Kasumi-1 (cell line): ENCODE measurements at places on chromosomes 2 and 18.

GRCh38 chr2:38045811-38046210, 30.1 kb downstream of the CYP1B1 start:
- DNase-seq, result no peak

DNA sequence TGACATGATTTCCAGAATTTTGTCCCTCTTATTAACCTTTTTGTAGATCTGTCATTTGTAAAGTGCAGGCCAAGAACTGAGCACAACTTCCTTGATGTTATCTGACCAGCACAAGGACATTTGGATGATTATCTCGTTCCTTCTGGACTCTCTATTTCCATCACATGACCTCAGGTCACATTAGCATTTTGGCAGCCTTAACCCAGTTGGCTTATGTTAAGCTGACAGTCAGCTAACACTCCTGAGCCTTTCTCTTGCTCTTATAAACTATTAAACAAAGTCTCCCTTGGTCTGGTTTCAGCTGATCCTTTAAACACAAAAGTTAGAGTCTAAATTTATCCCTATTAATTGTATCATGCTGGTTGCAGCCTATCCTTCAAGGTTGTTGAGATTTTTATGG, 167.2 kb upstream of the RBBP8 start:
- DNase-seq, result no peak

DNA sequence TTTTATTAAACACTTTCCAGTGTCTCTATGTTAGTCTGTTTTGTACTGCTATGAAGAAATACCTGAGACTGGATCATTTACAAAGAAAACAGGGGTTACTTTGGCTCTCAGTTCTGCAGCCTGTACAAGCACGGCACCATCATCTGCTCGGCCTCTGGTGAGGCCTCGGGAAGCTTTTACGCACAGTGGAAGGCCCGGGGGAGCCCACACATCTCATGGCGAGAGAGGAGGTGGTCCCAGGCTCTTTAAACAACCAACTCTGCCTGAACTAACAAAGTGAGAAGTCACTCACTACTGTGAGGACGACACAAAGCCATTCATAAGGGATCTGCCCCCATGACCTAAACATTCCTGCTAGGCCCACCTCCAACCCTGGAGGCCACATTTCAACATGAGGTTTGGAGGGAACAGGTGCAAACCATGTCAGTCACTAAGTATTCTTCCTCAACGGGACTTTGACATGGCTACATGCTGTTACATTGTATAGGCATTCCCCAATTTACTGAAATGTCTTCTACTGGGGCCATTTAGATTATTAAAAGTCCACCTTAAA, 26.1 kb downstream of the CYB5A start:
- DNase-seq, result no peak

DNA sequence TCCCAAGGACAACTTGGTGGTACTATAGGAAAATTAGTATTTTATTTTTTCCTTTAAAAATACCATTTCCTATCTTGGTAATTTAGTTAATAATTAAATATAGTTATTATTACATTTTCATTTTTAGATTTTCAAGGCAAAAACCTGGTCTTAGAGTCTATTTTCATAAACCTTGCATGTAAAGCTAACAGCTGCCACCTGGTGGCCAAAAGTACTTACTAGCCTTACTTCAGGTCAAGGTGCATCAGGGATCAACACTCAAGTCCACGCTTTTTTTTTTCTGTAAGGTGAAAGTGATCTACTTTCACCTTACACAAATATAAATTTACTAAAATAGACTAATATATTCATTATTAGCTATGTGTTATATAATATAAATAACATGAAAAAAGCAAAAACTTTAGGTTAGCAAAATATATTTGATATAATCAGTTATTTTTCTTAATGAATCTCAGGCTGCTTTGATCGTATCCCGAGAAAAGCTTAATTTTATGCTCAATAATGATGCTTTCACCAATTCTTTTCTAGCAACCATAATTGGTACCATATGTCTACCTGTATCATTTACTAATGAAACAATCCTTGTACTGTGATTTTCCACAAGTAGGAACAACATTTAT, 62.5 kb downstream of the RELCH start:
- DNase-seq, result peak; percentile 78

DNA sequence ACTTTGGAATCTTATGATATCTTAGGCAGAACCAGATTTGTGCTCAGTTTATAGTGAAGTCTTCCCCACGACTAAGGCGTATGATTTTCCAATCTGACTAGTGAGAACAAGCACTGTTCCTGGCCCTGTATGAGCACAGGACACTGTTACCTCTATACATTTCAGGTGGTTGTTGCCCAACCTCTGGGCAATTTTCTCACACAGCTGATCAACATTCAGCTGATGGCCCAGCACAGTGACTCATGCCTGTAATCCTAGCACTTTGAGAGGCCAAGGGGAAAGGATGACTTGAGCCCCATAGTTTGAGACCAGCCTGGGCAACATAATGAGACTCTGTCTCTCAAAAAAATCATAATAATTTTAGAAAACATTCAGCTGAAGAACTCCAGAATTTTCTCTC, 119.5 kb downstream of the ASXL3 start:
- no peak for DNase-seq

DNA sequence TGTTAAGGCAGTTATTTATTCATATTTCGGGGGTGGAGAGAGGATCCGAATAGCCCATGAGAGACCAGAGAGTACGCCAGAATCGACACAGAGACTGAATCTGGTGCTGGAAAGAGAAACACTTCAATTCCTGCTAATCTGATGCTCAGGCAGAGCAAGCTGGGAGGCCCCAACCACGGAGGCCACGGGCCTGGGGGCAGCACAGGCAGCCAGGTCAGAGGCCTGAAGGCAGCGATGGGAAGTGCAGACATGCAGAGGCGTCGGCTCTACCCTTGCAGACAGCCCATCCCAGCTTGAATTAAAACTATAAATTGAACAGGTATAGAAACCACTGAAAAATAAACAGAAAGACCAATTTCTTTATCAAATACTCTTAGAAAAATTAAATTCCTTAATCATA, 50.6 kb downstream of the PXDN start:
- no peak for DNase-seq

DNA sequence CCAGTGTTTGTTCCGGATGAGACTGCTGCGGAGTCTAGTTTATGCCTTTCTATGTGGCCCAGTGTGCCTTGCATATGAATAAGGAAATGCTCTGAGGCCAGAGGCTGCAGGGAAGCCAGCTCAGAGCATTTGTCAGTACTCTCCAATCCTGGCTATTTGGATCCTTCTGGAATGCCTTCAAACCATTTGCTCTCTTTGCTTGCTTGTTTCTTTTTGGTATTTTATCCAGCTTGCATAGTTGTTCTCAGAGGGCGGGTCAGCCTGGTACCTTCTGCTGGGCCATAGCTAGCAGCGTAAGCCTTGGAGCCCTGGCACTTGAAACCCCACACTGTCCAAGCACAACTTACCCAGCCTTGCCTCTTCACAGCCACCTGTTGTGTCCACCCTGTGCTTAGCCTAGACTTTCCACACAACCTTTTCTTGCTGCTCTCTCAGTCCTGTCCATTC, 20.5 kb downstream of the CENPO start:
- DNase-seq, result no peak

DNA sequence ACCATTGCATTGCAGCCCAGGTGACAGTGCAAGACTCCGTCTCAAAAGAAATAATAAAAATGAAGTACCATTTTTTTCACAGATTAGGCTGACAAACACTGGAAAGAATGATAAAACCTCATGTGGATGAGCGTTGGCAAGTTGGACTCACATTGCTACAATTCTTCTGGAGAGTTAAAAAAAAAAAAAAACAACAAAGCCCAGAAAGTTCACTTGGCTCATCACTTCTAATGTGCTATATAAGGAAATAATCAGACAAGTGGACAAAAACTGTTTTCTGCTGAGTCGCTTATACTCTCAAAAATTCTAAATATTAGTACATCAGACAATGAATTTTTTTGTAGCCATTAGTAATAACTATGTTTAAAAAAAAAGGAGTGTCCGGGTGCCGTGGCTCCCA, 38.4 kb downstream of the PKP4 start:
- DNase-seq, result no peak

- DNase-seq, result peak; percentile 75
Observed at GRCh38 chr2:239267288-239267951, 133.4 kb downstream of the HDAC4 start.

DNA sequence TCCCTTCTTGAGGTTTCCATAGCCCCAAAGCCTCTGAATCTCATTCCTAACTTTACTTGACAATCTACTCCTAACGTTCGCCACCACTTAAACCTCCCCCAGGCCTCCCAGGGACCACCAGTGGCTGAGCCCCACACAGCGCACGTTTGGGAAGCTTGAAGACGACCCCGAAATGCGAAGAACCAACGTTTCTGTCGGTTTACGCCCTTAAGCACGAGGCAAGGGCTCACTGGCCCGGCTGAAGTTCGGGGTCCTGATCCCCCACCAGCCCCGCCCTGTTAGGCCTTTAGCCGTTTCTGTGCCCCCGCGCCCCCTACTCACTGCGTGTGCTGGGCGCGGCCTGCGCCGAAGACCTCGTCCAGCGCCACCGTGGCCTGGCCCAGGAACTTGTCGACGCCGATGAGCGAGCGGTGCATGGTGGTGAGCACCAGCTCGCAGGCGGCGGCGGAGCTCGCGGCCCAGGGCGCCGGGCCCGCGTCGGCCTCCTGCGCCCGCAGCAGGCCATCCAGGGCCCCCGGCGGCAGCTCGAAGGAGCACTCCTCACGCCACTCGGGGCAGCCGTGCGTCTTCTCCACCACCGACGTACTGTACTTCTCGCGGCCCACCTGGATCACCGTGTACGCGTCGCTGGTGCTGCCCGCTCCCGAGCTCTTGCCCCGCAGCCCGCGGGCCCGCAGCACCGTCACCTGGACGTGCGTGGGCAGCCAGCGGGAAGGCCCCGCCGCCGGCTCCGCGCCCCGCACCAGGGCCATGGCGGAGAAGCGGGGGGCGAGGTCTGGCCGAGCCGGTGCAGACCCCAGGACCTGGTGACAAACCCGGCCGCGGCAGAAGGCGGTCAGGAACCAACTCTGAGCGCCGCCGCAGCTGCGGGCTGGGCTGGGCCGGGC, 479 bp downstream of the RAB11FIP5 start:
- no peak for DNase-seq

DNA sequence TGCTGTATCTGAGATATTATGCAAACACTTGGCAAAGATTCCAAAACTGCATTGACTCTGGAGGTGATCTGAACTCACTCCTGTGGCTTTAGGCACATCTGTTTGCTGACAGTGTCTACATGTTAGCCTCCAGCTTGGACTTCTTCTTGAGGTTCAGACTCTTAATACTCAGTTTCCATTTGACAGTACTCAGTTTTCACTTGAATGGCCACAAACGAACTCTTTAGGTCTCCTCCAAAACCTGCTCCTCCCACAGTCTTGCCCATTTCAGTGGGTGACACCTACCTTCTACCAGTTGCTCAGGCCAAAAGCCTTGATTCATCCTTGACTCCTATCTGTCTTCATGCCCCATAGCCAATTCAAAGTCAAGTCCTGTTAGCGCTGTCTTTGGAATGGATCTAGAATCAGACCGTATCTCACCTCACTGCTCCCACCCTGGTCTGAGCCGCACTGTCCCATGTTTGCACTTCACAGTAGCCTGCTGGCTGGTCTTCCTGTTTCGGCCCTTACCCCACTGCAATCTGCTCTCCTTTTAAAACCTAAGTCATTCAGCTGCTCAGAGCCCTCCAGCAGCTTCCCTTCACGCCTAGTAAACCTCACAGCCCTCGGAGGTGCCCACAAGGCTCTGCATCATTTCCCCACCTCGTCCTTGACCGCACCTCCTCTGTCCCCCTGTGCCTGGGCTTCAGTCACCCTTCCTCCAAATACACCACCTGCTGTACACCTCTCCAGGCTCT, 10.5 kb downstream of the ATG16L1 start:
- no peak for DNase-seq

GRCh38 chr2:153213022-153213421, 265.5 kb downstream of the RPRM start:
- no peak for DNase-seq

DNA sequence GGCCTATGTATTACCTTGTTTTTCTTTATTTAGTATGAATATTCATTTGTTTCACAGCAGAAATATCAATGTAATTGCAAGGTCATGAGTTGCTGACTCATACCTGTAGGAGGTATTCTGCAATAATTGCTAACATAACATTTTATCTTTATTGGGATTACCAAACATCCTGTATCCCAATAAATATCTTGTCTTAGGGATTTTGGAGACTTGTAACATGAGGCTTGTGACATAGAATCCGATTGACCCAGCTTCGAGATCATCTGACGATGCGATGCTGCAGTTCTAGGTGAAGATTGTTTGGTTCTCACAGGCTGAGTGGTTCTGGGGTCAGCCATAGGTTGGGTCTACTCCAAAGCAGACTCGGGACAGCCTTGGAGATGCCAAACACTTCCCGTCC, 133.4 kb upstream of the RND3 start:
- no peak for DNase-seq

GRCh38 chr2:135948642-135949355, 36.6 kb downstream of the DARS1 start:
- no peak for DNase-seq

GRCh38 chr2:9757501-9758264, 85.6 kb upstream of the TAF1B start:
- no peak for DNase-seq

DNA sequence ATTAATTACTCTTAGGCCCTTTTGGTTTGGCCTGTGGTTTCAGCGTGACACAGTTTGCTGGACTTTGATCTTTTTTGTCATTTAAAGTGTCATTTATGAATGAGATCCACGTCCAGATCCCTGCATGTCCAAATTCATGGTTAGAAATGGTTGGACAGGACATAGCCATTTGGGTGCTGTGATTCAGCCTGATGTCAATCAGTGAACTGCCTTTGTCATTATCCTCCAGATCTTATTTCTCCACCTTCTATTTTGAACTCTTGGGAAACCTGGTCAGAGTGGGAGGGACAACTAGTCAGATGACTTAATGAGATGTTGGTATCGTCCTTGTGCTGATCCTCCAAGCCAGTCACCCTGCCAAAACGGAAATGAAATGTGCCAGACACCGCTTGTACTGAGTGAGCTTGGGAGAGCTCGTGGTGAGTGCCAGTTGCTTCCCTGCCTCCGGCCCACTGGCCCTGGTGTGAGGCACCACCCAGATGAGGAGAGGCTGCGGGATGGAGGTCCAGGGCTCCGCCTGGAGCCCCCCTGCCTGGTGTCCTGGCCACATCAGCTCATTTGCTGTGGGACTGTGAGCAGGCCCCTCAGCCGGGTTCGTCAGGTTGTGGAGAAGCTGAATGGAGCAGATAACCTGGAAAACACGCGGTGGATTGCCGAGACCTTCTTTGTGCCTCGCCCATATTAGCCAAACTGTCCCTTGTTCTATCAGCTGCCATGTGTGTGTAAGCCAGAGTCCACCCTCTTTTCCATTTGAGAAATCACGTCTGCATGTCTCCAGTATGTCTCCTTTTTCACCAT, 70.1 kb downstream of the DGKD start:
- no peak for DNase-seq
